GM20000 (cell line): ENCODE measurements at places on chromosomes 5 and 9.
A peak's percentile ranks its signal among the peaks of the same experiment; 100 is the strongest.

DNA sequence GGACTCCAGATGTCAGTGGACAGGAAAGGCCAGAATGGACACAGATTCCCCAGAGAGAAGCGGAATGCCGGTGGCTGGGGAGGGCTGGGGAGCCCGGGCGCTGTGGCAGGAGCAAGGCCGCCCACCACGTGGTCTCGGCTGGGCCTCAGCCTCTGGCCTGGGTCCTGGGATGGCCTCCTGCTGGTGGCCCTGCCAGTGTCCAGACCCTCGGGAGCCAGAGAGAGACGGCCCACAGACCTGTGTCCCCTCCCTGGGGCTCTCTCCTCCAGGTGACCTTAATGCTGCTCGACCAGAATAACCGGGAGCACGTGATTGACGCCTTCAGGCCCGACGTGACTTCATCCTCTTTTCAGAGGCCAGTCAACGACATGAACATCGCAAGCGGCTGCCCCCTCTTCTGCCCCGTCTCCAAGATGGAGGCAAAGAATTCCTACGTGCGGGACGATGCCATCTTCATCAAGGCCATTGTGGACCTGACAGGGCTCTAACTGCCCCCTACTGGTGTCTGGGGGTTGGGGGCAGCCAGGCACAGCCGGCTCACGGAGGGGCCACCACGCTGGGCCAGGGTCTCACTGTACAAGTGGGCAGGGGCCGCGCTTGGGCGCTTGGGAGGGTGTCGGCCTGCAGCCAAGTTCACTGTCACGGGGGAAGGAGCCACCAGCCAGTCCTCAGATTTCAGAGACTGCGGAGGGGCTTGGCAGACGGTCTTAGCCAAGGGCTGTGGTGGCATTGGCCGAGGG lies 19.0 kb downstream of the FBXW5 start:
- no peak for DNase-seq

DNA sequence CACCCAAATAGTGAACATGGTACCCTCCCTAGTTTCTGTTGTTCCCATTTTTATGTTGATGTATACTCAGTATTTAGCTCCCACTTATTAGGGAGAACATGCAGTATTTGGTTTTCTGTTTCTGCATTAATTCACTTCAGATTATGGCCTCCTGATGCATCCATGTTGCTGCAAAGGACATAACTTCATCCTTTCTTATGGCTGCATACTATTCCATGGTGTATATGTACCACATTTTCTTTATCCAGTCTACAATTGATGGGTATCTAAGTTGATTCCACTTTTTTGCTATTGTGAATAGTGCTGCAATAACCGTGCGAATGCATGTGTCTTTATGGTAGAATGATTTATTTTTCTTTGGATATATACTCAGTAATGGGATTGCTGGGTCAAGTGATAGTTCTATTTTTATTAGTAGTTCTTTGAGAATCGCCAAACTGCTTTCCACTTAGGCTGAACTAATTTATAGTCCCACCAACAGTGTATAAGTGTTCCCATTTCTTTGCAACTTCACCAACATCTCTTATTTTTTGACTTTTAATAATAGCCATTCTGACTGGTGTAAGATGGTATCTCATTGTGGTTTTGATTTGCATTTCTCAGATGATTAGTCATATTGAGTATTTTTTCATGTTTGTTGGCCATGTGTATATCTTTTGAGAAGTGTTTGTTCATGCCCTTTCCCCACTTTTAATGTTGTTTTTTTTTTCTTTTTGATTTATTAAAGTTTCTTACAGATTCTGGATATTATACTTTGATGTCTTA lies 79.6 kb downstream of the SMIM15 start:
- no peak for DNase-seq

DNA sequence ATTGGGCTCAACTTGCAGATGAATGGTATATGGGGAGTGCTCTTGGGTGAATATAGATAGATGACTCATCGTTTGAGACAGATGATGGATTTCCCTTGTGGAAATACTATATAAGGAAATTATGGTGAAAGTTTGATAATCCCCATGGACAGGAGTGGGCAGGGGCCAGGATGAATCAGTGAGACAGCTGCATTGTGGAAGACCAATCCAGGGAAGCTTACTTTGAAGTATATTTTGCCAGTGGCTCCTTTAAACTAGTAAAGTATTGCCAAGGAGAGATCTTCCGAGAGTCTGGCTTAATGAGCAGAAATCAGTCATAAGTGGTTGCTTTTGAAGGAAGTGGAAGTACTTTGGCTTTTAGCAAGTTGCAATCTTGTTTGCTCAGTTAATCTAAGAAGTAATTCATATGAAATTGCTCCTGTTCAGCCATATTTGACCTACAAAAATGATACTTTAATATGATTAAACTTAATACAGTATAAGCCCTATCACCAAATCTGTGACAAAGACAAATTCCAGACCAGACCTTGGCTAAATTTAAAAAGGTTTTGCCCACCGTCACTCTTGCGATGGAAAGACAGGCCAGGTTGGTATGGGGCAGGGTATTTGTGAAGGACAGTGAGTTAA lies 9.3 kb upstream of the TNC start:
- no peak for DNase-seq

DNA sequence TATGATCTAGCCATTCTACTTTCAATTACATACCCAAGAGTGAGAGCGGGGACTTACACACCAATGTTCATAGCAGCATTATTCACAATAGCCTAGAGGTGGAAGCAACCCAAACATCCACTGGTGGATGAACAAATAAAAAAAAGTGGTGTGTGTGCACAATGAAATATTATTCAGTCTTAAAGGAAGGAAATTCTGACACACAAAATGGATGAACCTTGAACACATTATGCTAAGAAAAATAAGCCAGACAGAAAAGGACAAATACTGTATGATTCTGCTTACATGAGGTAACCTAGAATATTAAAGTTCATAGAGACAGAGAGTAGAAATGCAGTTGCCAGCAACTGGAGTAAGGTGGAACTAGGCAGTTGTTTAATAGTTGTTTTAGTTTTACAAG lies 22.1 kb downstream of the ETF1 start:
- DNase-seq = no peak

DNA sequence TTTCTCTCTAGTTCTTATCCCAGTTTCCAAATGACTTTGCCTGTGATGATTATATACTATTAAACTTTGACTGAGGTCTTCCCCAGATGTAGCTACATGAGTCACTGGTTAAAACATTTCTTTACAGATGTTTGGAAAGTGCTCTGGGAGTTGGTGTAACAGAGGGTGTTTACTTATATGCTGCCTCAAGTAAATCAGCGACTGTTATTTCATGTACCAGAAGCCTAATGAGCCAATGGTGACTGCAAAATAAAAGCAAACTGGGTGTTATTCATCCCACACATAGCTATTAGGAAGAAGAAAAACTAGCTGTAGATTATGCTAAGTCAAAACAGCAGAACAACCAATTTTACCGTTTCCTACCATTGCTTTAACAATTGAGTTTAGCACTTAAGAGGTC lies 929.7 kb upstream of the SEMA6A start:
- DNase-seq = no peak

DNA sequence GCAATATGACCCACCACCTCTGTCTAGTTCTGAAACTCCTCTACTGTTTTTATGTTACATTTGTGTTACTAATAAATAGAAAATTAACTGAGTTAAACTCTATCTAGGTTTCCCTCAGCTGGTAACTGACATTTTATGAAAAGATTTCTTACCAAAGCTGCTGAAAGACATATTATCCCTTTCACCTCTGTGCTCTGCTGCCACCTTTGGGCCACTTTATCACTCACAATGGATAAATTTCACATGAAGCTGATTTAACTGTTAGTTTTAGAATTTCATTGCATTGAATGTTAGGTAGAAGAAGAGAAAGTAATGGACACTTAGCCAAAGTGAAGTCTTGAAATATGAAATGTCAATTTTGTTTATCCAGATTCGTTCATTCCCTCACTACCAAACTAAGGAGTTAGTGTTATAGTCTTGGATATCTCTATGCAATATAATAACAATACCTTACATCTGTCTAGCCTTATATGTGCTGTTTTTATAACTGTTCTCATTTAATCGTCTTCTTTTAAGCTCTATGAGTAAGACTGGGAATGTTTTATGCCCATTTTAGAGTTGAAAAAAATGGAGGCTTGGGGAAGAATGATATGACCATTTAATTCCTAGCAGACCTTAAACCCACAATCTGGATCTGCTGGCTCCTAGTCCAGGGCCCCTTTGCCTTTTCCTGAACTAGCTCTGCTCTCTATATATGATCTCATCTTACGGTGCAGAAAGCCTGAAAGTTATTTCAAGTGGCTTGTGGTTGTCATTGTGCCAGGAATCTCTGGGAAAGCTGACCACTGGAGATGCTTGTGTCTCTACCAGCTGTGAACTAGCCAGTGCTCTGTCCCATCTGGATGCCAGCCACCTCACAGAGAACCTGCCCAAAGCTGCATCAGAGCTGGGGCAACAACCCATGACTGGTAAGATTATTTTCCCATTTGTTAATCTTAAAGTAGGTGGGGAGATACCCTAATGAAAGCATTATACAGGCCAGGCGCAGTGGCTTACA lies 97.1 kb downstream of the GOLPH3 start:
- DNase-seq = peak; percentile 51

DNA sequence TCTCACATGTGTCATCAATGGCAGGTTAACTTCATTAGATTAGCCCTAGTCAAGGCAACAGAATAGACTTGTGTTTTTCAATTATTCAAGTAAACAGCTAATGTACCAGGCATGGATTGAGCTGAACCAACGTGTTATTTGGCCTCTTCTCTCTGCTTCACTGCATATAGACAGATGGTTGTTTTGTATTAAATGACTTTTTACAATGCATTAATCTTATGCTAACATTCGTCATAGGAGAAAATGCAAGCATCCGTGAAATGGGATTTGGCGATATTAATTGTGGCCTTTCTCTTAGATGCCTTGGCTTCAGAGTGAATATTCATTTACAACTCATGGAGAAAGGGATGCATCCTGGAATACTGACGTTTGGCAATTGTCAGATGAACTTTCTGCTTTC lies 208.0 kb downstream of the KCTD16 start:
- DNase-seq = no peak

DNA sequence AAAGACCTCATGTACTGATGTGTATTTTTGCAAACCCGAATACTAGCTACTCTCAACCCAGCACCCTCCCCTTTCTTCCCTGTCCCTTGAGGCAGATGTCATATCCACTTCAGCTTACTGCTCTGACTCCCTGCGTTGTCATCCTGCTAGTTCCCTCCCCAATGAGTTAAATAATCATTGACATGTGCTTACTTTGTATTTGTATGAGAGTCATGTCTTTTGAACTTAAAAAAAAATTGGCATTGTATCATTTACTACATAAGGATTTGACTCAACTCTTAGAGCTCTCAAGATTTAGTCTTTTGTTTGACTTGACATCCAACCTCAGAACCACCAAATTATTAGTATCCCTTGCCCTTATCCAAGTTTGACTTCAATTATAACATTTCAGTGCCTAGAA lies 219.7 kb upstream of the TUT7 start:
- no peak for DNase-seq

DNA sequence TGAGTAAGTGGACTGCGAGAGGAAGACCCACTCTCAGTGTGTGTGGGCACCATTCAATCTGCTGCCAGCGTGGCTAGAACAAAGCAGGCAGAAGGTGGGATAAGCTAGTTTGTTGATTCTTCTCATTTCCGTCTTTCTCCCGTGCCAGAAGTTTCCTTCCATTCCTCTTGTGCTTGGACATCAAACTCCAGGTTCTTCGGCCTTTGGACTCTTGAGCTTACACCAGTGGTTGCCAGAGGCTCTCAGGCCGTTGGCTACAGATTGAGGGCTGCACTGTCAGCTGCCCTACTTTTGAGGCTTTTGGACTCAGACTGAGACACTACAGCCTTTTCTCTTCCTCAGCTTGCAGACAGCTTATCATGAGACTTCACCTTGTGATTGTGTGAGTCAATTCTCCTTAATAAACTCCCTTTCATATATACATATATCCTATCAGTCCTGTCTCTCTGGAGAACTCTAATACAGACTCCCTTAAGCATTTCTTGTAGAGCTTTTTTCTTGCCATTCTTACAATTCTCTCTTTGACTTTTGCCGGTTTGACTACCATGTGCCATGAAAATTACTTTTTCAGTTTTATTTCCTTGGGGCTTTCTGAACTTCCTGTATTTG lies 494.9 kb downstream of the PRR16 start:
- no peak for DNase-seq

- DNase-seq = no peak
These were observed 26.3 kb downstream of the ALDH1A1 start for GRCh38 chr9:72926506-72926905.

DNA sequence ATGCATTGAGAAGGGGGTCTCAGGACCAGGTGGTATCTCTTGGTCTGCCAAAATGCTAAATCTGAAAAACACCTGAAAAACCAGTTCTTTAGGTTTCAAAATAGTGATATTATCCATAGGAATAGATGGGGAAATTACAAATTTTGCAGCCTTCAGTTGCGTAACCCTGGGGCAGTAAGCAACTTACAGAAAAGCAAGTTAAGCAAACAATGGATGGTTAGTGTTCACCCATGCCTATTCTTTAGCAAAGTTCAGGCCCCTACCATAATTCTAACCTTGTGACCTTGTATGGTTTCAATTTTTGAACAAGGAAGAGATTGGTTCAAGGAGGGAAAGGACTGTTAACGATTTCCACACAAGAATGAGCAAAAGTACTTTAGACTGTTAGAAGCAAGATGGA lies 24.5 kb downstream of the GLRX start:
- no peak for DNase-seq

GRCh38 chr9:6644346-6645104 lies 1.0 kb downstream of the GLDC start:
- DNase-seq = no peak

DNA sequence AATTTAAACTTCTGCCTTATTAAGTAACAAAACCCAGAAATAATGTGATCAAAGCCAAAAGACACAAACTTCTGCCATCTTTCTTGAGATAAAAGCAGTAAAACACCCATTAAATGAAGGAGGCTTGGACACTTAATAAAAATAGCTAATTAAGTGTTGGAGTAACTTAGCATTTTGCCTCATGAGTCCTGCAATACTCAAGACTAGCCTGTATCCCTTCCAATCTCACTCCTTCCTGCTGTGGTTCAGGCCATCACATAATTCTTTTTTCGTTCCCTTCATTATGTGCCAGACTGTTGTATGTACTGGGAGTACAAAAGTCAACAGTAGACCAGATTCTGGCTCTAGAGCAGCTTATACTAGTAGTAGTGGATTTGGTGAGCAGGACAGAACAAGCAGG lies 250.2 kb downstream of the NFIB start:
- DNase-seq = no peak

GRCh38 chr5:147912011-147912410 lies 5.7 kb upstream of the C5orf46 start:
- no peak for DNase-seq

DNA sequence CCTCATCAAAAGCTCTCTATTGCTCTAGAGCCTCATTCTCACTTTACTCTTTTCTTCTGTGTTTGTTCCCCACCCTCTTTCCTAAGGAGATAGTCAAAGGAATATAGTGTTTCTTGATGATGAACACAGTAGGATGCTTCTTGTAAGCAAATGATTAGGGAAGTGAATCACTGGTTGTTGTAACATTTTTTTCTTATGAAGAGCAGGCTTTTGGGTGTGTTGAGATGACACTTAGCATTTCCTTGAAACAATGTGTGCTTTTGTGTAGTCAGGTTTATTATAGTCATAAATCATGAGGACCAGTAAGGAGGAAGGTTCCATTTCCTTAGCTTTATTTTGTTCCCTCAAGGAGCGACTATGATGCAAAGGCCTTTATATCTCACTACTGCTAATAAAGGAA lies 1991.3 kb upstream of the C9orf72 start:
- DNase-seq = no peak
